Fibroblast of lung (primary cell): ENCODE measurements at places on chromosomes 5 and 9. TPM values are rescaled to one million over a fixed set of nuclear protein-coding genes. Genes with fewer than 3 reads are reported as not detected.

NRARP gene
- under 0.01 TPM in 1 of 2 replicates, not detected in the other for total RNA-seq

DNA sequence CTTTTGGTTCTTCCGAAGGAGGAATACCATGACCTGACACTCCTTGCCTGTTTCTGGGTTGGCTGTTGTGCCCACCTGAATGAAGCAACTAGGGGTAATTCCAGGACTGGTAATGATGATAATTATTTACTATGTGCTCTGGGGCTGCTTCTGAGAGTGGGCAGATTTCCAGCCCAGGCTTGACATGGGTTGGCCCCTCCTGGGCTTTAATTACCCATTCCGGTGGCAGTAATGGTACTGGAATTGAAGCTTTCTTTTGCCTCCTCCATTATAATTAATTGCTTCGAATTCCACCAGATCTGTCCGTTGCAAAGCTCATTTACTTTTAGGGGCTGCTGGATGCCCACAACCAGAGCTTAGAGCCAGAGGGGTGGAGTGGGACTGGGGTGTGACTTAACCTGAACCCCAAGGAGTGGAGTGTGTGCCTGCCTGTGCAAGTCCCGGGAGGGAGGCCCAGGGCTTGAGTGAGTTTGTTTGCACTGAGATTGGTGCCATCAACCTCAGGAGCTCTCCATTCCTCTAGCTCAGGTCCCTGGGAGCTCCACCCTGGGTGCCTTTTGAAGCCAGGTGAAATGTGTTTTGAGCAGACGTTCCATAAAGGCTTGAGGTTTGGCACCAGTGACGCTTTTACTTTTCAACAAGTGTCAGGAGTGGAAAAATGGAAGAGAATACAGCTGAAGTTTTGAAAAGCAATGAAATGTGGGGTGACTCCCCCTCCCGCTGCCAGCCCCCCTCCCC is 214.6 kb downstream of the PDZD2 start:
- H3K4me3 ChIP-seq, result no peak overlapping the region
- no peaks in the 10 kb centered on the region for H3K36me3 ChIP-seq
- H3K27ac ChIP-seq, result no peak overlapping the region
- DNase-seq, result no peak

DNA sequence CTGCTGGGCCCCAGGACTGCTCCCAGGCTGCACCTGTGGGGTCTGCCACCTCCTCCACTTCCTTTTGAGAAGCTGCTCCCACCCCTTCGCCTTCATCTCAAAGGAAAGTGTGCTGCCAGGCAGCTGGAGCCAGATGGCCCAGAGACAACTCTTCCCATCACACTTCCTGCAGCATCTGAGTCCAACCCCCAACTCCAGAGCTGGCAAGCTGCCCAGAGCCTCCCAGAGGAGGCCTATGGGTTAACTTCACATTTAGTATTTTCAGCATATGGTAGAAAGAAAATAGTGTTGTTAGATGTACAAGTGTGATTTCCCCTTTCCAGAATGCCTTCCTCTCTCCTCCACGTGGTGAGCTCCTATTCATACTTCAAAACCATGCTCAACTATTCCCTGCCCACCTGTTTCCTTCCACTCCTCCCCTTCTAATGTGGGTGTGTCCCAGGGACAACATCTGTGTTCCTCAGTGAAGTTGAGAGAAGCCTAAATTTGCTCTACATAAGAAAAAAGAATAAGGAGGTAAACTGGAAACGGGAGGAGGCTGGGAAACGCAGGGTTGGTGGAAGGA is 38.6 kb upstream of the KCNMB1 start:
- H3K36me3 ChIP-seq, result no peaks in the 10 kb centered on the region
- no peaks in the 10 kb centered on the region for H3K27me3 ChIP-seq
- no peak overlapping the region for H3K4me3 ChIP-seq
- peak; percentile 52 for DNase-seq

- DNase-seq, result peak; percentile 63
- H3K4me3 ChIP-seq, result no peak overlapping the region
- H3K27ac ChIP-seq, result no peak overlapping the region
- peaks cover 3% of the 10 kb centered on the region for H3K36me3 ChIP-seq
These were observed 36.4 kb downstream of the SREK1 start for GRCh38 chr5:66180282-66181155.

- H3K27ac ChIP-seq, result no peak overlapping the region
- H3K4me1 ChIP-seq, result no peaks in the 10 kb centered on the region
- no peaks in the 10 kb centered on the region for H3K36me3 ChIP-seq
- H3K27me3 ChIP-seq, result no peaks in the 10 kb centered on the region
- no peak for DNase-seq
These were observed 136.7 kb upstream of the PJA2 start for GRCh38 chr5:109546461-109546860.

MVB12B gene
- 2.3 and 2.6 TPM in 2 replicates for total RNA-seq

- H3K36me3 ChIP-seq, result peaks cover 6% of the 10 kb centered on the region
- no peaks in the 10 kb centered on the region for H3K4me1 ChIP-seq
- H3K27ac ChIP-seq, result no peak overlapping the region
- H3K4me3 ChIP-seq, result no peak overlapping the region
These were observed 35.5 kb downstream of the DDX46 start for GRCh38 chr5:134794082-134794481.

DNA sequence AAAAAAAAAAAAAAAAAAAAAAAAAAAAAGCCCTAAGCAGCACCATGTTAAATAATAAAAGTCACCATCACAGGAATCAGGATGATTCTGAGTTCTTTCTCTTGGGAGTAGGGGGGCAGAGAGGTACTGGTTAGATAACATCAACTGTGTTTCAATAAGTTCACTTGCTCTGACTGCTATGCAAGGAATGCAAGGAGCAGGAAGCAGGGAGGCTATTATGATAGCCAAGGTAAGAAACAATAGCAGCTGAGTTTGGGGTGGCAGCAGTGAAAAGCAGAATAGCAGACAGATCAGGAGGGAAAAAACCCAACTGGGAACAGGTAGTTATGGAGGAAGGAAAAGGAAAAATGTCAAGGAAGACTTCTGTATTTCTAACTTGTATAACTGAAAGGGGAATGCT is 8.2 kb downstream of the CEP120 start:
- H3K4me1 ChIP-seq, result no peaks in the 10 kb centered on the region
- H3K36me3 ChIP-seq, result peaks cover 2% of the 10 kb centered on the region
- no peaks in the 10 kb centered on the region for H3K27me3 ChIP-seq
- H3K27ac ChIP-seq, result no peak overlapping the region

GRCh38 chr5:123559434-123559775 is 47.4 kb downstream of the CSNK1G3 start:
- no peaks in the 10 kb centered on the region for H3K27me3 ChIP-seq
- DNase-seq, result peak; percentile 31
- H3K36me3 ChIP-seq, result peaks cover 1% of the 10 kb centered on the region
- no peak overlapping the region for H3K27ac ChIP-seq
- no peak overlapping the region for H3K4me3 ChIP-seq

CCL27 gene
- total RNA-seq, result 0.26 TPM in 1 of 2 replicates, not detected in the other

TMC1 gene
- total RNA-seq, result 0.33 TPM in 1 of 2 replicates, not detected in the other

DNA sequence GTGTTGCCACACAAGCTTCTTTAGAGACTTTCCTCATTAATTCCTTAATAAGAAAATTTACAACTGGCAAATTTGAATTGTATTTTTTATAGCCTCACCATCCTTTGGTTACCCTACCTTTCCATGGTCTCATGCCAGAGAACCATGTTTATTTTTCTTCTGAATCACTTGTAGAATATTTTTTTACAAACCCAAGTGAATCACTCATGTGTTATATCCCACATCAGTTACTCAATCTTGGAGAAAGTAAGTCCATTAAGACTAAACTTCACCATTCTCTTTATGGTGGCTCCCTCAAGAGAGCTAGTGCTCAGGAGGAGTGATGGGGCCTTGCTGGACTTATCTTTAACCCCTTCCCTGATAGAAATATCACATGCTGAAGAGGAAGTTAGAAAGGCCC is 128.9 kb downstream of the SUSD1 start:
- H3K27me3 ChIP-seq, result no peaks in the 10 kb centered on the region
- peaks cover 55% of the 10 kb centered on the region for H3K4me1 ChIP-seq
- peak; percentile 58 for DNase-seq

GRCh38 chr5:23506329-23507236 is 826 bp upstream of the PRDM9 start:
- H3K27ac ChIP-seq, result no peak overlapping the region
- no peaks in the 10 kb centered on the region for H3K27me3 ChIP-seq
- H3K4me1 ChIP-seq, result no peaks in the 10 kb centered on the region
- DNase-seq, result peak; percentile 63

- no peak for DNase-seq
- no peak overlapping the region for H3K4me3 ChIP-seq
These were observed 32.8 kb upstream of the POMT1 start for GRCh38 chr9:131469951-131470350.

DNA sequence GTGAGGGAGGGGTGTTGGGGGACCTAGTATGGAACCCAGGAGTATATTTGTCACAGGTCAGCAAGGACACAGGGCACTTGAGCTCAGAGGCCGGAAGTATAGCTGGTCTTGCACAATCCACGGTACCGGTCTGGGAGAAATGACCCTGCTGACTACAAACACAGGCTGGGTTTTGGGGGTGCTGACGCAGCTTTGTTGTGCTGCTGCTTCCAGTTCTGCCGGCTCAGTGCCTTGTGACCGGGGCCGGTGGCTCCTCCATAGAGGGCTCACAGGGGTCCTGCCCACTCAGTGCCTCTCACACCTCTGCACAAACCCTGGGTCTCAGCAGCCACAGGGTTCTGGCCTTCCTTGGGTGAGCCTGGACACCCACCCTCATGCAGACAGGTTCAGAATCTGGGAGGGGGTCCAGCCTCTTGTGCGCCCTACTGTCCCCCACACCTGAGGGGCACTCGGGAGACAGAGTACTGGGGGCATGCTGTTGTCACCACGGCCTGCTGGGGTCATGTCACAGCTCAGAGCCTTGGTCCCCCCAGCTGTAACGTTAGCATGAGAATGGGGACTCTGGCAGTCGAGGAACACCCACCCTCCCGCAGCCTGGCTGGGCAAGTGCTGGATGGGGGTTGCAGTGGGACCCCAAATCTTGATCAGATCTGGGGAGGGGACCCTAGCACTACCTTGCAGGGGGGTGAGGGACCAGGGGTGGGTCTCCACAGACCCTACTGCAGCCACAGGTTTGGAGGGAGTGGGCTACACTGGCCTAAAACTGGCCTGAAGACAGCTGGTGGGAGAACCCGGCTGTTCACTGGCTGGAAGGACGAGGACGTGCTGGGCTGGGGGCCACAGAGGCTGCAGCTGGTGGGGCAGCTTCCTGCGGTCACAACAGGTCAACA is 17.7 kb downstream of the NINJ1 start:
- no peak overlapping the region for H3K4me3 ChIP-seq
- no peaks in the 10 kb centered on the region for H3K27me3 ChIP-seq
- H3K4me1 ChIP-seq, result peaks cover 8% of the 10 kb centered on the region
- peaks cover 10% of the 10 kb centered on the region for H3K36me3 ChIP-seq
- H3K27ac ChIP-seq, result peak overlapping the region; percentile 59

GRCh38 chr9:85402551-85402950 is 339.2 kb downstream of the AGTPBP1 start:
- no peak for DNase-seq
- H3K27ac ChIP-seq, result no peak overlapping the region
- H3K36me3 ChIP-seq, result no peaks in the 10 kb centered on the region

TPPP gene
- 0.17 and 0.26 TPM in 2 replicates for total RNA-seq

GRCh38 chr5:151670083-151670686 is 16.5 kb downstream of the SPARC start:
- H3K27ac ChIP-seq, result peak overlapping the region; percentile 70
- no peak overlapping the region for H3K4me3 ChIP-seq
- peaks cover 81% of the 10 kb centered on the region for H3K4me1 ChIP-seq
- H3K36me3 ChIP-seq, result peaks cover 74% of the 10 kb centered on the region

DPP7 gene
- 93.0 and 126 TPM in 2 replicates for total RNA-seq

GRCh38 chr9:87195306-87195705 is 248.0 kb upstream of the GAS1 start:
- H3K4me1 ChIP-seq, result peaks cover 8% of the 10 kb centered on the region
- no peaks in the 10 kb centered on the region for H3K27me3 ChIP-seq
- H3K27ac ChIP-seq, result no peak overlapping the region
- no peak overlapping the region for H3K4me3 ChIP-seq

- no peak overlapping the region for H3K4me3 ChIP-seq
- no peaks in the 10 kb centered on the region for H3K4me1 ChIP-seq
- no peak overlapping the region for H3K27ac ChIP-seq
- H3K27me3 ChIP-seq, result no peaks in the 10 kb centered on the region
- no peak for DNase-seq
These were observed 227.7 kb upstream of the SNX2 start for GRCh38 chr5:122547219-122547618.

GRCh38 chr5:58499231-58499630 is 8.0 kb downstream of the GAPT start:
- no peaks in the 10 kb centered on the region for H3K27me3 ChIP-seq
- H3K36me3 ChIP-seq, result no peaks in the 10 kb centered on the region
- H3K27ac ChIP-seq, result no peak overlapping the region

CCNO gene
- total RNA-seq, result not detected in 2 replicates

GRCh38 chr5:139663207-139664085 is 15.3 kb downstream of the CXXC5 start:
- no peaks in the 10 kb centered on the region for H3K36me3 ChIP-seq
- H3K27me3 ChIP-seq, result no peaks in the 10 kb centered on the region
- H3K4me1 ChIP-seq, result peaks cover 33% of the 10 kb centered on the region
